ENCODE measurements at places on chromosomes 2 and 18.
A peak's percentile ranks its signal among the peaks of the same experiment; 100 is the strongest.

DNA sequence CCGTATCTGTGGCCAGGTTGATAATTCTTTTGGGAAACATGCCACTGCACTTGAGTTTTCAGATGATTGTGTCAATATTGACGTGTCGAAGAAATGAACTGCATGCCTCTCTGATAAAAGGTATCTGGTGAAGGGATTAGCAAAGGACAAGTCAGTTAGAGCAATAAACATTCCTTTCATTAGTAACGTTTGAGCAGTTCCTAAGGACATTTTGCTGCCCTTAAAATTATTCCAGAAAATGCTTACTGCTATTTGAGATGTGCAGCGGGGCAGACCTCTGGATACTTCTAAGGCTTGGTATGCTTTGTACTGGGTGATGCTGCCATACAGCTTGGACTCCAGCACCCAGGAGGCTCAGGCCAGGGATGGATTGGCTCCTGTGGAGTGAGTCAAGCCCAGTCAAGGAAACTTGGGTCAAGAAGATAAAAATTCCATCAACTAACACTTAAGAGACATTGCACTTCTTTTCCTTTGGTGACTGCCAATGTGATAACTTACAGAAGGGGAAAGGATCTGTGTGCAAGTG, 166.7 kb downstream of the FHOD3 start:
- no peak for DNase-seq

GRCh38 chr2:105103481-105103880, 65.6 kb downstream of the MRPS9 start:
- DNase-seq, result no peak

DNA sequence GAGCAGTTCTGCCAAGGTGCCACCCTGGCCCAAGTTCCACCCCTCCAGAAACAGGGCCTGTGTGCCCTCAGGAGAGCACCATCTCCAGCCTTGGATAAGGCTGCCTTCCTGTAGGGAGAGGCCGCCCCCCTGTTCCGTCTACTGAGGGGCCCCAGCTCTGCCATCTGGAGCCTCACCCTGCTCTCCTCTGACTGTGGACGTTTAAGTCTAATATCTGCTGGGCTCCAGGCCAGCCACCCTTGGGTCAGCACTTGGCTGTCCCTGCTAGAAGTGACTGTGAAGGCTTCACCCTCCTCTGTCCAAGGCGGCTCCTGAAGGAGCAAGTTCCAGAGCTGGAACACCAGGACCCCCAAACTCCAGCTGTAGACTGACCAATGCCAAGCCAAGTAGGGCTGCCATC, 26.3 kb downstream of the RHOB start:
- no peak for DNase-seq

GRCh38 chr2:234678711-234679110, 181.8 kb upstream of the ARL4C start:
- no peak for DNase-seq

GRCh38 chr18:67525328-67526099, 9.0 kb upstream of the DSEL start:
- DNase-seq, result peak; percentile 49

DNA sequence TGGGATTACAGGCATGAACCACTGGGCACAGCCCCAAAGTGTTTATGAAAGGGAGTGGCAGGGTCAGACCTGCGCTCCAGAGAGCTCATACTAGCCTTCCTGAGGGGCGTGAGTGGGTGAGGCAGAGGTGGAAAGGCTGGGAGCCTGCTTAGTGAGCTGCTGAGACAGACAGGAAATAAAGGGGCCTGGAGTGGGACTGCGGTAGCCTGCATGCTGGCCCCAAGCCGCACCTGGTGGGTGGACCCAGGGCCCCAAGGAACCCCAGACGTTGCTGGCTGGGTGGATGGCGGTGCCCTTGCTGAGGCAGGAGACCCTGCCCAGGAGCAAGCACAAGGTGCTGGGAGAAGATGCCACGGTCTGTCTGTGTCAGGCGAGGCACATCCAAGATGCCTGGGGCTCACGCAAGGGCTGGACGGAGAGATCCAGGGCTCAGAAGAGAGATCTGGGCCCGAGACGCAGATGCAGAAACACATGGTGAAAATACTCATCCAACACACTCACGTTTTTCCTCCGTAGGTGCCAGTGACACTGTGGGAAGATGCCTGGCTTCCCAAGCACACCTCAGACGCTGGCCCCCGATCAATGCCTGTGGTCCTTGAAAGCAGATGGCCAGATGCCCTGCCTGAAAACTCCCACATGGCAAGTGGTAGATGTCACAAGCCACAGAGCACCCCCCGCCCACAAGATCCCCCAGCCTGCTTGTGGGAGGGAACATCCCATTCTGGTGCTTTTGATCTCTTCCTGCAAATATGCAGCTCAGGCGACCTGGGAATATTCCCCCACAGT, 151.1 kb downstream of the GLI2 start:
- no peak for DNase-seq

DNA sequence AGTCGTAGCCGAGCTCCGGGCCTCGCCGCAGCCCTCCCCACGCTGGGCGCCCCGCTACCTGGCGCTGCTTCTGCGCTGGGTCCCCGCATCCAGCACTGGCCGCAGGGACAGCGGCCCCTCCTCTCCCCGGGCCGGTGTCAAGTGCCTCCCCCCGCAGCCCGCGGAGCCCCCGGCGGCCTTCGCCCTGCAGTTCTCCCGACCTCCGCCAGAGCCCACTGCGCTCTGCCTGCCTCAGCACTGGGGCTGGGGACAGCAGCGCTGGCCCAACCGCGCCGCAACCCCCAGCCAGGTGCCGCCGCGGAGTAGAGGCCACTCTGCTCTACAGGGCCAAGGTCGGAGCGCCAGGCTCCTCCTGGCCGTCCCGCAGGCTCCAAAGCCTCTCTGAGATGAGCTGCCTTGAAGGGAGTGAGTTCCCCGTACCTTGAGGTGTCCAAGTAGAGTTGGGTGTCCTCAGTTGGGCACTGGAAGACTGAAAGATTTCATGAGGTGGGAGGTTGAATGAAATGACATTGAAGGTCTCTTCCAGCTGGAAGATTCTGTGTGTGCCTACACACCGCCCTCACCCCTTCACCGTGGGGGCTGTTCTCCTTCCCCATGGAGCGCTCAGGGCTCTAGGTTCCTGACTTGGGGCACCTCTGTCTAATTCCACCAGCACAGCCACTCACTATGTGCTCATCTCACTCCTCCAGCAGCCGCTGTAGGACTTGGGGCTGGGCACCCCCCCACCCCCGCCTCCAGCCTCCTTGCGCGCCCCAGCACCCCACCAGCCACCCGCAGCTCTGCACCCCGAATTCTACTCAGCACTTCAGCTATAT, 854 bp upstream of the DNMT3A start:
- DNase-seq, result peak; percentile 98

DNA sequence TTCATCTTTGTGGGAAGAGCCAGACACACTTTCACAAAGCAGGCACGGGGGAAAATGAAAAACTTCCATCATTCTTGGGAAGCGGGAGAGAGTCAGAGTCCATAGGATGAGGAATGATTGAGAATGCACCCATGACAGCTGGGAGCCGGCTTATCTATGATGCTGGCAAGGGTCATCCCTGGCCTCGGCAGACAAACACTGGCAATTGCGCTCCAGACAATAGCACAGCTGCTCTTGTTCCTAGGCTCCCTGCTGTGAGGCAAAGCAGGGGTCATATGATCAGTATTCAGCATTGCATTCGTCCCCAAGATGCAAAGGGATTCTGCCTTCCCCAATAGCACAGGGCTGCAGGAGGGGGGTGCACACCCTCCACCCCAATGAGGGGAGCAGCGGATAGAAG, 33.0 kb downstream of the CYRIA start:
- peak; percentile 29 for DNase-seq

DNA sequence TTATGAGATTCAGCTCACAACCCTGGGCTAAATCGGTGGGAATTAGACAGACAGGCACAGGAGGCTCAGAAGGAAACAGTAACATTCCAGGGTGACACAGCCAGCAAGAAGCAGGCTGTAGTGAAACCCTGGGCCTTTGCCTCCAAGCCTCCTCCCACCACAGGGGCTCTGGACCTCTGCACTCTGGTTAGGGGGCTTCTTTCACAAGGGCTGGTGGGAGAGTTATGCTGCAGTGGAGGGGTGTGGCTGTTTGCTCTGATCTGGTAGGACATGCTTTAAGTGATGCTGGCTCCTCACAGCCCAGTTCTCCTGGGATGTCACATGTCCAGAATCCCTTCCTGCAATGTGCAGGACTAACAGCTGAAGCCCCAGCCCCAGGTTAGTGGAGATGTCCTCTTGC, 109.9 kb downstream of the TGFA start:
- no peak for DNase-seq

DNA sequence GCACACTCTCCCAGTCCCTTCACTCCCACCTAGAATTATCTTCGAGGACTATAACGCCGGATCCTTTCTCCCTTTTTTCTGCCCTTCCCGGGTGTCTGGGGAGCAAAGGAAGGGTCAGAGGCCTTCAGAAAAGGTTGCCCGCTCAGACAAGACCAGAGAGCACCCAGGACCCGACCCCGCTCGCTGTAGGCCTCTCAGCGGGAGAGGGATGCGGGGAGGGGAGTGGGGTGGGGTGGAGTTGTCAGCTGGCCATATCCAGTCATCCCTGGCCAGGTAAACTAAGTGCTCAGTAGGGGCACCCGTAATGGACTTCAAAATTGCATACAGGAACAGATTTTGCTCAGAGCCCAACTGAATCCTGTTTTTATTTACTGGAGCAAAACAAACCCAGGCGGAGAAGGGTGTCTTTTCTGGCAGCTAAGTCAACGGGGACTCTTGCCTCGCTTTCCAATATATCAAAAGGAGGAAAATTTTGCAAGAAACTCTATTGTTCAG, 65.0 kb downstream of the NOL4 start:
- DNase-seq, result no peak

DNA sequence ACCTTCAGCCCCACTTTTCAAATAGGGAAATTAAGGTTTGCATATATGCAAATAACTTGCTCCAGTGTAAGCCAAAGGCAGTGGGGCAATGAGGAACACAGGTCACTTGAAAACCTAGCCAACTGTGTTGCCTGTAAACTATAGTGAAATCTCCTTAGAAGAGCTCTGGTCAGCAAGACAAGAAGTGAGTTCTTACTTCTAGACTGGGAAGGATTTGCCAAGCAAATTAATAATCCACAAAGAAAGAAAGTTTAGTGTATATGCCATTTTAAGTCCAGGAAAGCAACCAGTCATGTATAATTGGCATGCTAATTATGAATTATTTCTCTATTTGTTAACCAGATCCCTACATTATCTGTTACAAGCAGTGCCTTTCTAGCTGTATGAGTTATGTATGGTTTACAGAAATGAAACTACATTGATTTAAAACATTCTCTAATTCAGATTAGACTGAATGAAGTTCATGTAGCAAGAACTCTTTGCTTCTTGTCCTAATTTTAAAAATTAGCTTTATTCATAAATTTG, 129.9 kb downstream of the MTX2 start:
- DNase-seq, result no peak
